ENCODE measurements at places on chromosomes 2 and 18.
A peak's percentile ranks its signal among the peaks of the same experiment; 100 is the strongest.

DNA sequence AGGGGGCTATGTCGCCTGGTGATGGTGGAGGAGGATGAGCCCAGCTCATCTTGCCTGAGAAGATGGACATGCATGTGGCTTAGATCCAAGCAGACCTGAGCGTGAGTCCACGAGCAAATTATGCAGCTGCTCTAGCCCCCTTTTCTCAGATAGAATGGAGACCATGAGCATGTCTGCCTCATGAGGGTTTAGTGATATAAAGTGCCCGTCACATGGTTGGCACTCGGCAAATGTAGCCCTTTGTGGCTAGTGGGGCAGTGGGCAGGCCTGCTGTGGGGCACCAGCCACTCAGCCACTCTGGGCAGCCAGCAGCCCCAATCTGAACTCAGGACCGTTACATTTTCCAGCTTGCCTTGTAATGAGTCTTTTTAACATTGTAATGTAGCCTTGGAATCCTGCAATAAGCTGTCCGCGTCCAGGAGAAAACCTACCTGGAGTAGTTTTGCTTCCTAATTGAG lies 92.1 kb upstream of the HS6ST1 start:
- no peak for DNase-seq

GRCh38 chr2:11354363-11355154 lies 10.1 kb upstream of the ROCK2 start:
- no peak for DNase-seq

DNA sequence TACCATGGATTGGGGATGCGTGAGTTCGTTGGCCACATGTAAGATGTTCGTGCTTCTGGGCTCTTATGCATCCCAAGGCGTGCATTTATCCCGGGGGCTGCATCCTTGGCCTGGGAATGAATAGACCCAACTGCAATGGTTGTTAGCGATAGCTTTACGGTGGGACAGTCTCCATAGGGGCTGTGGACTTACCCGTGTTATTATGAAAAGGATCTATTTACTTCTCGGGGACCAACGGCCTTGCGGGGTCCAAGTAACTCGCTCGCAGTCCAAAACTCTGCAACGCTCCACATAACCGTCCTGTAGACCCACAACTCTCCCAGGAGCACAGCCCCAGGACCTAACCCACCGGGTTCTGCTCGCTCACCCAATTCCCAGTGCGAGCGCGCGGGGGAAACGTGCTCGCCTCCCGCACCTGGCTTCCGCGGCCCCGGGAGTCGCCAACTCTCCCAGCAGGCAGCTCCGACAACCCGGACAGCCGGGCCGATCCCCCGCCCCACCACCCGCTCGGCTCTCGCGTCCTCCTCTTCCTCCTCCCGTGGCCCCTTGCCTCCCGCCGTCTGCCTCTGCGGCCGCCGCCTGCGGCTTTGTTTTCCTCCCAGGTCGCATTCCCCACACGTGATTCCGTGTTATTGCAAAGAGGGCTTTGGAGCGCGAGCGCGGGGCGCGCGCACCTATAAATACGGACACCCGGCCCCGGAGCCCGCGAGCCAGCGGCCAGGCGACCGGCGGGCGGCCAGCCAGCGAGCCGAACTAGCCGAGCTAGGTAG lies at the start of gene CABLES1:
Gene CABLES1 (plus strand): TSS at position 706 of the 770 bp plus-strand sequence. CDS start 278 bp downstream, outside the sequence.
- no peak for DNase-seq

DNA sequence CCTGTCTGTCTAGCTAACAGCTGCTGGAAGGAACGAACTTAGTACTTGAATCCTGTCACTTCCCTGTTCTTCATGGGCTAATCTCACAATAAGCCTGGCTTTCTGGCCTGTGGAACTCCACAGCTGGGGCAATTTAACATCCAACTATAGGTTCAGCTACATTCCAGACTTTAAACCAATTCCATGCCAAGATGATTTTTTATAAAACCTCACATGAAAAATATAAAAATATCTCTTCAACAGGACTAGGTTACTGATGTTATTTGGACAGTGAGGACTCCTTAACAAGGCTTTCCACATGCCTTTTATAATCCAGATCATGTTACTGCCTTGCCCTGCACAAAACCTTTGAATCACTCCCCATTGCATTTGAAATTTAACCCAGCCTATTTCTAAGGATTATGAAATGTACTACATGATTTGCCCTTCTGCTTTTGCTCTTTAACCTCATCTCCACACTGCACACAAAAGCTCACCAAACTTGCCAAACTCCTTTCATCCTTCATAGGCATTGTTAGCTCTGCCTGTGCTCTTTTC lies 863.2 kb upstream of the CHAC2 start:
- DNase-seq = no peak

DNA sequence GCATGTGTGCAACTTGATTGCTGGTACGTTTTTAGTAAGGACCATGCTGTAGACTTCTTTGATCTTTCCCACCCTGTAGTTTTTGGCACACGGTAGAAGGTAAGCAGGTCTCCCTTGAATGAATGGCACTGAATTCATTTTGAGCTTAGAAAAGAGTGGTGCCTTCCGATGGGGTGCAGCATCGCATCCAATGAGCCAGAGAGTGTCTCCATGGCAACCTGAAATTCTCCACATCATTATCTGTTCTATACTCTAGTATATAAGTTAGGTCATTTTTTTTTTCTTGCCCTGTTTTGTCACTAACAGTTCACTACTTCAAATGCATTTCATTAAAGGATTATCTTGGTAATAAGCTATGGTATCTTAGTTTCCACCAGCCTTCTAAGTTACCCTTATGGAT lies 81.2 kb upstream of the REV1 start:
- no peak for DNase-seq

DNA sequence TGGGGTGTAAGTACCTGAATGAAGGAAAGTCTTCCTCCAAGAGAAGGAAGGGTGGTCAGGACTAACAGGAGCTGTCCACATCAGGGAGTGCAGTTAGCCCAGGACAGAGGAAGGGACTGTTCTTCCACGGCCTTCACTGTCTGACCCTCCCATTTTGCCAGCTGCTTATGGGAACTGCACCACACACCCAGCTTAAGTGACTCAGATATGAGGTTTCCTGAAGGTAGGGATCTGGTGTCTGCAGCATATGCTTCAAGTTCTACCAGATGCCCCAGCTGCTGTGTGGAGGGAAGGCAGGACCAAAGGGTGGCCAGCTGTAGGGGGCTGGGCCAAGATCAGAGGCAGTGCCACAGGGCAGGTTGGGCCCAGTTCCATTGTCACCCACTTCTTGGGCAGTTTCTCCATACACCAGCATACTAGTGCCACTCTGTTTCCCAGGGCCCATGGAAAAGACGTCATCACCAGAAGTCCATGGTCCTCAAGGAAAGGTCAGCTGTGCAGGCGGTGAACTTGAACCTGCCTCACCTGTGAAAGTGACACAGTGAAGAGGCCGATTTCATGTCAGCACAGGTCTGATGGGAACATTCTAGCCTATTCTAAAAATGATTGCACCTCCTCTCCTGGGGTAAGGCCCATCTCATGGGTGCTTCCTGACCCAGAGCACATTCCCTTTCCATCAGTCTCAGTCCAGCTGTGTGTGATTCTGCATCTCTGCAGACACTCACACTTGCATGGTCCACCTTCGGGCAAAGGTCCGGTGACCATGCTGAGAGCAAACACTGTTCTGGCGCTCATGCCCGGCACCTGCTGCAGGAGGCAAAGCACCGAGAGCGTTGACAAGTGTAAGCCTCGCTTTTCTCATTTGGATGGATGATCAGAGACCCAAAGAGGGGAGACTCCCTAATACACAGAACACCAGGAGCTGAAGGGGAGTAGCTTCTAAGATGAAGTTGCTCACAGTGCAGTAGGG lies 68.0 kb downstream of the ACAA2 start:
- no peak for DNase-seq

GRCh38 chr2:176172007-176172894 lies 15.1 kb downstream of the HOXD3 start:
- no peak for DNase-seq

DNA sequence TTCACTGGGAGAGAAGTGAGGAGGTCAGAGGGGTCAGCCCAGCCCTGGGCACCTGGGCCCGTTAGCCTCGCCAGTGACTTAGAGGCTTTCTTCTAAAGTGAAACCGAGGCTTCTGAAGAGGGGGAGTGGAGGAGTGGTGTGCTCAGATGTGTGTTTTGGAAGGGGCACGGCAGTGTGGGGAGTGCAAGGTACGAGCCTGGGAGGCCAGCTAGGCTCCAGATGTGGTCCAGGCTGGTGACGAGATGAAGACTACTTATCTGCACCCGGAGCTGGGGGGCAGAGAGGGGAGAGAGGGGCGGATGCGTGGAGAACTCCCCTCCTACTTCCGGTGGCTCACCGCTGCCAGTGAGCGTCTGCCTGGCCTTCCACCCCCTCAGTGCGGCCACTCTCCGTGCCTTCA lies 371.3 kb upstream of the HS6ST1 start:
- no peak for DNase-seq

GRCh38 chr18:77899972-77900754 lies 650.5 kb downstream of the GALR1 start:
- DNase-seq = peak; percentile 42

- no peak for DNase-seq
Measured at GRCh38 chr2:237383991-237384671, 29.8 kb downstream of the COL6A3 start.

GRCh38 chr2:66334237-66335029 lies 100.5 kb upstream of the MEIS1 start:
- no peak for DNase-seq

DNA sequence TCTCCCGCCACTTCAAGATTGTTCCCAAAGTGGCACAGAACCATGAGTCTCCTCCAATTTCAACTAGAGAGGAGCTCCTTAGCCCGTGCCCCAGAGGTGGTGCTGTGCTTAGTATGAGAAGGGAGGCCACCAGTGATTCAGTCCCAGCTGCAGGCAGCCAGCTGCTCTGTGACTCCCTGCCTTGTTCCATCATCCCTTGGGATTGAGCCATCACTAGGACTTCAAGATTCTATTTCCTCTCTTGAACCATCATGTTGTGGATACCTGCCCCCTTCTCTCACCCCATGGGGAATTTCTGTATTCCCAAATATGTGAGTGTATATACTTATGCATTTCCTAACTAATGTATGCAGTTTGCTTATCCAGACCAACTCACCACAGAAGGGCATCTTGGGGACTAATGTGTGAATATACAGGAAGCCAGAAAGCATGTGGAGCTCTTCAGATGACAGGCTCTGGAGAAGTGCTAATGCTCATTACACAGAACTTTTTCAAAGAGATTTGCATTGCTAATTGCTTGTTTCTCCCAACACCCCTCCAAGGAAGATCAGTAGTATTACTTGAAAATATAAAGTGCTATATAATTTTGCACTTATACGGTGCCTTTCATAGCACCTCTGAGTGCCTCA lies 111.0 kb upstream of the MAP3K20 start:
- DNase-seq = no peak

- no peak for DNase-seq
Measured at GRCh38 chr2:200851398-200852248, 12.8 kb downstream of the CLK1 start.

DNA sequence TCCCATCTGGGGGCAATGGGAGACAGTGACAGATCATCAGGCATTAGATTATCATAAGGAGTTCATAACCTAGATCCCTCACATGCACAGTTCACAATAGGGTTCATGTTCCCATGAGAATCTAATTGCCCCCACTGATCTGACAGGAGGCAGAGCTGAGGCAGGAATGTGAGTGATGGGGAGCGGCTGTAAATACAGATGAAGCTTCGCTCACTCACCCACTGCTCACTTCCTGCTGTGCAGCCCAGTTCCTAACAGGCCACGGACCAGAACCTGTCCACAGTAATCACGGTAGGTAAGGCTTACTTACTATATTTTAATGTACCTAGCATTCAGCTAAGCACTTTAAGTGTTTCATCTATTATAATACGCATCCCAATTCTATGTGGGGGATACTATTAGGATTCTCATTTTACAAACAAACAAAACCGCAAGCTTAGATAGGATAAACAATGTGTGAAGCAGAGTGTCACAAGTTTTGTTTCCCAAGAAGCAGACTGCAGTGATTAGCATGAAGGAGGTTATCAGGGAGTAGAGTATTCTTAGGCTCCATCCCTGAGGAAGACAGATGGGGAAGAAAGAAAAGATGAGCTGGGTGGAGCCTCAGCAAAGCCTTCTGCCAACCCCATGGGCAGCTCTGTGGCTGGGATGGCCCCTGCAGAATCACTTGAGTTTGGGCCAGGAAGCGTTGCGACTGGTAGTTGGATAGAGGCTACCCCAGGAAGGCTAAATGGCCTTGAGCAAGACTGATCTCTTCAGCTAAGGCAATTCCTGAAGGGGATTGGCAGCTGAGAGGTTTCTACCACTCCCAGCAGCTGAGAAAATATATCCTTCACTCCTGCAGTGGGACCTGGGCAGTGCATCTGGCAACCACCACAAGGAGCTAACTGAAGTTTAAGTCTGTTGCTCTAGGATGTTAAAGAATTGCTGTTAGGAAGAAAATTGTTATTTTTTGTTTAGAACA lies 133.1 kb downstream of the MREG start:
- DNase-seq = no peak

GRCh38 chr2:40809156-40809555 lies 357.3 kb upstream of the SLC8A1 start:
- DNase-seq = no peak

DNA sequence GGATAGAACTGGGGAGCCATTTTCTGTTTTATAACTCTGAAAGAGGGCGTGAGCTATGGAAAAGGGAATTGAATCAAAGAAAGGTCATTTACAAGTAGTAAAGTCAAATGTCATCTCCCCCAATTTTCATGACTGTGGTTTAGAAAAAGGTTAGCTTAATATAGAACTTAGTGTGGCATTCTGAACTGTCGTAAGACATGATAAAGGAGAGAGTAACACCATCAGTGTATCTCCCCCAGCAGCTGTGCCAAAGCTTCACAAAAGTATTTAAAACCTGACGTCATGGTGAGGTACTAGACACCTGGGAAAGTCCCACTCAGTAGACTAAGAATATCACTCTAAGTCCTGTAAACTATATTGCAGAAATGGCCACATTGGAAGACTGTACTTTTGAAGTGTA lies 5.8 kb upstream of the IKZF2 start:
- DNase-seq = no peak

DNA sequence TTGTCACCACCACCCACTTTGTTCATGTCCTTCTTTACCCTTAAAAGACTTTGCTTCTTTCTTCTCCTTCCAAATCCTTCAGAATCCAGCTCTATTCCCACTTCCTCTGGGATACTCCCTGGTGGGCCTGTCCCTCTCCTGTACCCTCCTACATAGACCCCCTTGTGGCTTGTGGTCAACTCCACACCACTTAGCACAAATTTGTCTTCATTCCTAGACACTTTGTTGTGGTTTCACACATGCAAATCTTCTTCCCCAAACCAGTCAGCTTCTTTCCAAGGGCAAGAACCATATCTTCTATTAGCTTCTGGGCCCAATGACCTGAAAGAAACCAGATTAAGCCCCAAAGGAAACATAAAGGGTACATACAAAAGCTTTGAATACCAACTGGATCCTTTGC lies 342.4 kb downstream of the TNS1 start:
- DNase-seq = no peak

Data from renal pelvis (tissue), 12 donors.